Hematopoietic multipotent progenitor cell (in vitro differentiated cells): ENCODE measurements at places on chromosomes 5 and 9.

DNA sequence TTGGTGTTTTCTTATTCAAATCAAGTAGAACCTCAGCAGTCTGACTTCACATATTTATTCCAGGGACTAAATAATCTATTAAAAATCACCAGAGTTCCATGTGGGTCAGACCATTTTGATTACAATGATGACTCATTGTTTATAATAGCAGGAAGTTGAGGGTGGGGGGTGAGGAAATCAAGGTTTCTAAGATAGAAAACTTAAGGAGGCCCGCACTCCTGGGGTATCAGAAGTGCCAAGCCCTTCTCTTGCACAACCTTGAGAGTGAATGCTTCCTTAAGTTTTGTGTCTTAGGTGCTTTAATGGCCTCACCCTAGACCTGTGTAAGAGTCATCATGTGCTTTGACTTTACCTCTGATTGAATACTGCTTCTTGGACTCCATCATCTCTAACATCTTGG lies 31.9 kb upstream of the NPR3 start:
- peak; percentile 11 for DNase-seq

DNA sequence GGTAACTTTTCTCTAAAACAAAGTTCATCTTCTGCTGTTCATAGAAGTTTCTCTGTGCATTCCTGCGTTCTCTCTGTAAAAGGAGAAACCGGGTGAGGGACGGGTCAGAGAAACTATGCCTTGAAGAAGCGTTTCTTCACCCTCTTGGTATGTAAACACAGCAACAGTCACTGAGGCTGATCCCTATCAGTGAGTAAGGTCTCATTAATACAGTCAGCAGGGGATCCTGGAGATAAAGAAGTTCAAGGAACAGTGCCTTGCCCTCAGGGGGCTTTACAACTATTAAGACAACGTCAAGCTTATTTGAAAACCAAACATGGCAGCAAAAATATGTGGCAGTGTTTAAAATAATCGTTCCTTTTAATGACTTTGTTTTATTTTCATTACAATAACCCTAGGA lies 202.9 kb upstream of the IL12B start:
- DNase-seq, result no peak

- peak; percentile 68 for DNase-seq
These were observed 8.0 kb downstream of the KLF9 start for GRCh38 chr9:70406434-70406862.

- DNase-seq, result no peak
These were observed 112.8 kb downstream of the MVB12B start for GRCh38 chr9:126439402-126439765.

- no peak for DNase-seq
These were observed 256.8 kb upstream of the IRX4 start for GRCh38 chr5:2139478-2139877.

- DNase-seq, result peak; percentile 53
These were observed 32.5 kb downstream of the TENT4A start for GRCh38 chr5:6745706-6746222.

DNA sequence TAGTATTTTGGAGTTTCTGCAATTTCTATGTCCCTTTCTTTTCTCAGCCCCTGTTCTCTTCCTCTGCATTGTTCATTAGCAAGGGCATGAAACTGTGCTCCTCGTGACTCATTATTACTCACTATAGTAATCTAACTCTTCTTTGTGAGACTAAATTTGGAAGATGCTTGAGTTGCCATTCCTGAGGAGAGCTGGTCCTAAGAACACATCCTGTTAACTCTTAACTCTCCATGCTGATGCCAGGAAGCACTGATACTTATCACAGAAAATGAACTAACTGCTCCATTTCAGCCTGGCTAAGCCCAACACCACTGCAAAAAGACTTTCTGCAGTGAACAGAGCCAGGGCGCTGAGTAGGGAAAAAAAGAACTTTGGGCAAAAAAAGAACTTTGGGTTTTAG lies 10.6 kb upstream of the CSNK1A1 start:
- no peak for DNase-seq

DNA sequence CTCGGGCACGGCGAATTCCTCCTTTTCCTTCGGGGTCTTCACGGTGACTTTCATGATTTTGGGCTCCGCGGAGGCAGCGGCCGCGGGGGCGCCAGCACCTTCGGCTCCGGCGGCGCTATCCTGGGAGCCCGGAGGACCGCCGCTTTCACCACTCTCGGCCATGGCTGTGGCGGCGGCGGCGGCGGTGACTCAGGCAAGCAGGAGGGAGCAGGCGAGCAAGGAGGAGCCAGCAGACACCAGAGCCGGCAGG lies 315 bp downstream of the UBQLN1 start:
- no peak for DNase-seq

DNA sequence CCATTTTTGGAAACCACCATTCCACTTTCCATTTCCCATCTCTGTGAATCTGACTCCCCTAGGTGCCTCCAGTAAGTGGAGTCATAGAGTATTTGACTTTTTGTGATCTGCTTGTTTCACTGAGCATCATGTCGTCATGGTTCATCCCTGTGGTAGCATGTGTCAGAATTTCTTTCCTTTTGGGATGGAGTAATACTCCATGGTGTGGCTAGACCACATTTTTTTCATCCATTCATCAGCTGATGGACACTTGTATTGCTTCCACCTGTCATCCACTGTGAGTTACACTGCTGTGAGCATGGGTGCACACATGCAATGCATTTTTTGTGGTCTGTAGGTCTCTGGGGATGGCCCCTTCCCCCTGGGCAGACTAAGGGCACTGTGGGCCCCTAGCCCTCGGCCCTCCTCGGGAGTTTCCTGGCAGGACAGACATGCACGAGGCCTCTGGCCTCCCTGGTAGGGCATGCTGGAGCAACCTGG lies 115.9 kb downstream of the GADD45G start:
- DNase-seq, result no peak

- DNase-seq, result no peak
These were observed 78.1 kb upstream of the PRLR start for GRCh38 chr5:35308421-35308820.

GRCh38 chr5:108762660-108763059 lies 15.0 kb downstream of the FER start:
- DNase-seq, result no peak

- DNase-seq, result no peak
These were observed 1257.0 kb upstream of the CDH18 start for GRCh38 chr5:21244982-21245381.

- peak; percentile 23 for DNase-seq
These were observed 357.8 kb downstream of the TMEM167A start for GRCh38 chr5:82719368-82719767.

DNA sequence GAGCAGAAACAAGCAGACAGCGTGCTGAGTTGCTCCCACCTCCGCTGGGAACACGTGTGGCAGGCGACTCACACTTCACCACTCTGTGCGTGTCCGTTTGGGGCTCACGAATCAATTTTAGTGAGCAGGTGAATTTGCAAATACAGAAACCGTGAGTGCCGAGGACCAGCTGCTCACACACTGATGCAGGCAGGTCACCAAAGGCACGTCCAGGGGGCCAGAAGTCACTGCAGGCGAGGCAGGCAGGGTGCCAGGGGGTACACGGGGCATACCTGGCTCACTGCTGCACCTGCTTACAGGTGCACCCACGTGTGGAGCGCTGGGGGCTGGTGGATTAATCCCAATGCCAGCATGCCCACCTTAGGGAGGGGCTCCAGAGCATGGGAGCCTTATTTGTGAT lies 68.8 kb downstream of the ZNF354C start:
- no peak for DNase-seq

GRCh38 chr9:113947941-113948340 lies 71.8 kb downstream of the ZNF618 start:
- DNase-seq, result no peak

DNA sequence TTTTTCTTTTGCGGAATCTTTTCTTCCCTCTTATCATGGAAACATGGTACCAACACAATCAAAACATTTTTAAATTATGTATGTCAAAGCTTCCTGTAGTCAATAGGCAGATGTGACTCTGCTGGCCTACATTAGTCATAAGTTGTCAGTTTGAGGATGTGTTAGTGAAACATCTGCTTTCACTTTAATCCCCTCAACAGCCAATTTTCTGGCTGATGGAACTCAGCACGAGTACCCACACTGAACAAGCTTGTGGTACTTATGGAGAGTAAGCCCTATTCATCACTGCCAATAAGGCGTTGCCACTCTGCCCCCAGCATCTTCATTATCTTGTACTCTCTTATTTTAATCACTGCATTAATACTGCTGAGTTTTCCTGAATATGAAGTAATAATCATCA lies 1034.4 kb downstream of the CDH9 start:
- no peak for DNase-seq
